SJSA1 (cell line): ENCODE measurements at places on chromosomes 13 and 19. TPM values are rescaled to one million over a fixed set of nuclear protein-coding genes. Genes with fewer than 3 reads are reported as not detected.

The ZNF333 gene
- total RNA-seq: 11.3 and 17.3 TPM in 2 replicates

The KLF1 gene
- not detected in 2 replicates for total RNA-seq

The ADPRHL1 gene
- total RNA-seq: 6.3 and 10.5 TPM in 2 replicates

The NFIX gene
- total RNA-seq: 9.4 and 10.9 TPM in 2 replicates

The NLRP11 gene
- total RNA-seq: not detected in 2 replicates

The NLRP9 gene
- not detected in 2 replicates for total RNA-seq

The TTYH1 gene
- total RNA-seq: not detected in 2 replicates

The TMPRSS9 gene
- not detected in 2 replicates for total RNA-seq

The ANO8 gene
- total RNA-seq: 2.9 and 5.3 TPM in 2 replicates

The KLC3 gene
- 0.37 TPM in 1 of 2 replicates, not detected in the other for total RNA-seq

The FCAR gene
- total RNA-seq: not detected in 2 replicates

The ZNF568 gene
- total RNA-seq: 0.47 TPM in 1 of 2 replicates, not detected in the other

The SHISA7 gene
- total RNA-seq: not detected in 2 replicates

The SYNE4 gene
- total RNA-seq: 0.26 TPM in 1 of 2 replicates, not detected in the other

The PRR22 gene
- 0.76 and 2.0 TPM in 2 replicates for total RNA-seq

The STOML3 gene
- total RNA-seq: not detected in 2 replicates

The RHPN2 gene
- total RNA-seq: 42.1 and 49.2 TPM in 2 replicates

The SH3GL1 gene
- total RNA-seq: 60.5 and 79.7 TPM in 2 replicates
